Fibroblast of lung (primary cell): ENCODE measurements at places on chromosomes 12 and 14.
A peak's percentile ranks its signal among the peaks of the same experiment; 100 is the strongest.

DNA sequence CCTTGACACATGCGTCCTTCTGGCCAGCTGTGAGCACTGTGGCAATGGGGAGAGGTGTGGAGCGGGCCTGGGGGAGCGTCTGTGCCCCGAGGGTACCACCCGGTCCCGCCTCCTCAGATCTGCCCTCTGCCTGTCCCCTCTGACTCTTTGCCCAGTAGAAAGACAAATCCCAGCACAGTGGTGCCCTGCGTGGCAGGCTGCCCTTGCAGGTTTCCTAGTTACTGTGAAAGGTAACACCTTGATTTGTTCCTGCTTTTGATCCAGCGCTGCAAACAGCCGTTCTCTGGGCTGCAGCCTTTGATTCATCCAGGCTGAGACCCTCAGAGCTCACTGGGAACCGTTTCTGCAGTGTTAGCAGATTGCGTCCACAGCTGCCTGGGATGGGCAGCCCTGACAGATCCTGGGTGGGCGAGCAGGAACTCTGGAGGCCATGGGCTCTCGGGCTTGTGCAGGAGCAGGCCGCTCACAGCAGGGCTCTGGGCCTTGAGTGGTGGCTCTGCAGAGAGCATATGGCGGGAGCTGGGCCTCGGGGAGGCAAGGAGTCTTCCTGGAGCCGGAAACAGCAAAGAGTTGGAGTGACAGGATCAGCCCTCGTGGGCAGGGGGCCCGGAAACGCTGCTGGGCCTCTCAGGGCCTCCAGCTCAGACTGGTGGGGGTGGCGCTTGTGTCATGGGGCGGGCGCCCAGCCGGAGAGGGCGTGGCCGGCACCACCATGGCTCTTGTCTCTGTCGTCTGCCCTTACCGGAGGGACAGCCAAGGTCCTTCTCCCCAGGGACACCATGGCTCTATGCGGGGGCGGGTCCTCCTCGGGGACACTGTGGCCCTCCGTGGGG lies 16.6 kb downstream of the FBRSL1 start:
- H3K27me3 ChIP-seq, result no peaks in the 10 kb centered on the region
- H3K27ac ChIP-seq, result peak overlapping the region; percentile 17
- H3K36me3 ChIP-seq, result peaks cover 2% of the 10 kb centered on the region
- H3K4me1 ChIP-seq, result peaks cover 3% of the 10 kb centered on the region
- no peak overlapping the region for H3K4me3 ChIP-seq

DNA sequence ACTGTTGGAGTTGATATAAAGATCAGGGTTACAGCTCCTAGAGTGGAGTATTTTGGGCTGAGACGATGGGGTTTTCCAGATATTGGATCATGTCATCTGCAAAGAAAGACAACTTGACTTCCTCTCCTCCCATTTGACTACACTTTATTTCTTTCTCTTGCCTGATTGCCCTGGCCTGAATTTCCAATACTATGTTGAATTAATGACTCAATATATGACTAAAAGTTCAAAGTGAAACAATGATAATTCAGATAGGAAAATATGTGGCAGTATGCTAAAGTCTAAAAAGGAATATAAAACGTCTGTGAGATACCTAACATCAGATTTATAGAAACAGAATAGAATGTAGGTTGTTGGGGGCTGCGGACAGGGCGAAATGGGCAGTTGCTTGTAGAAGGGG lies 72.2 kb downstream of the BHLHE41 start:
- no peaks in the 10 kb centered on the region for H3K27me3 ChIP-seq
- no peaks in the 10 kb centered on the region for H3K36me3 ChIP-seq
- peaks cover 2% of the 10 kb centered on the region for H3K4me1 ChIP-seq
- no peak overlapping the region for H3K4me3 ChIP-seq

- no peak overlapping the region for H3K4me3 ChIP-seq
- H3K27ac ChIP-seq, result no peak overlapping the region
- no peaks in the 10 kb centered on the region for H3K27me3 ChIP-seq
- H3K36me3 ChIP-seq, result no peaks in the 10 kb centered on the region
Observed at GRCh38 chr14:34098045-34098984, 147.4 kb upstream of the EGLN3 start.

DNA sequence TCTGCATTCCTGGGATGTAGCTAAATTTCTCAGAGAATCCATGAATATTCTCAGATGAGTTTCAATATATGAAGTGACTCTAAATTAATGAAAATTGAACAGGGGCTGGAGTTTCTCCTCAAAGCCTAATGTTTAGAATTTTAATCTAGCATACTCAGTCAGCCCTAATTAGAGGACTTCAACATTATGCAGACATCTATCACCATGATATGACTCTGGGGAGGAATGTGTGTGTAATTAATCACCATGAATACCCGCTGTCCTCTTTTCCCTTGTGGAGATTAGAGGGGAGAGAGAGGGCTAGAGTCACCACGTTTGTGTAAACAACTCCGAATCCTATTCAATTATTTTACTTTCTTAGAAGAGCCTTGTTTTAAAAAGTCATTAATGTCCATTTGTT lies 698.6 kb upstream of the MDGA2 start:
- H3K27me3 ChIP-seq, result no peaks in the 10 kb centered on the region
- H3K4me1 ChIP-seq, result no peaks in the 10 kb centered on the region
- H3K36me3 ChIP-seq, result no peaks in the 10 kb centered on the region
- no peak overlapping the region for H3K27ac ChIP-seq
- H3K4me3 ChIP-seq, result no peak overlapping the region
- peak; percentile 27 for DNase-seq

GRCh38 chr12:120944645-120945217 lies 33.6 kb upstream of the HNF1A start:
- no peaks in the 10 kb centered on the region for H3K36me3 ChIP-seq
- H3K27me3 ChIP-seq, result peaks cover 2% of the 10 kb centered on the region
- H3K27ac ChIP-seq, result no peak overlapping the region
- H3K4me3 ChIP-seq, result no peak overlapping the region
- no peaks in the 10 kb centered on the region for H3K4me1 ChIP-seq
- DNase-seq, result peak; percentile 11
